Activated CD8-positive, alpha-beta memory T cell treated with anti-CD3 and anti-CD28 coated beads, Interleukin-2, amount 50 U/mL, for 4 hours (primary cell): ENCODE measurements at places on chromosomes 4 and X.
A peak's percentile ranks its signal among the peaks of the same experiment; 100 is the strongest.

DNA sequence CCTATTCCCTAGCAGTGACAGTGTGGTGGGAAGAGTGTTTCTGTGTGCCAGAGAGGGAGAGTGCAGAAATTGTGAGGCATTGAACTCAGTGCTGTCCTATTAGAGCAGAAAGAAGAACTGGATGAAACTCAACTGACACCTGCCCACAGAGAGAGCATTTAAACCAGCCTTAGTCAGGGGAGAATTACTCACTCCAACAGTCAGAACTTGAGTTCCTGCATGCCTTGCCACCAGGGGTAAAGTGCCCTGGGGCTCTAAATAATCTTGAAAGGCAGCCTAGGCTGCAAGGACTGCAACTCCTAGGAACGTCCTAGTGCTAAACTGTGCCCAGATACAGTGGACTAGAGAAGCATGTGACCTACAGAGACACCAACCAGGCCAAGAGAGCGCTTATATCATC lies 12.8 kb downstream of the CYSLTR1 start:
- no peak for DNase-seq

GRCh38 chrX:38347136-38347535 lies 5.3 kb upstream of the OTC start:
- no peak for DNase-seq

DNA sequence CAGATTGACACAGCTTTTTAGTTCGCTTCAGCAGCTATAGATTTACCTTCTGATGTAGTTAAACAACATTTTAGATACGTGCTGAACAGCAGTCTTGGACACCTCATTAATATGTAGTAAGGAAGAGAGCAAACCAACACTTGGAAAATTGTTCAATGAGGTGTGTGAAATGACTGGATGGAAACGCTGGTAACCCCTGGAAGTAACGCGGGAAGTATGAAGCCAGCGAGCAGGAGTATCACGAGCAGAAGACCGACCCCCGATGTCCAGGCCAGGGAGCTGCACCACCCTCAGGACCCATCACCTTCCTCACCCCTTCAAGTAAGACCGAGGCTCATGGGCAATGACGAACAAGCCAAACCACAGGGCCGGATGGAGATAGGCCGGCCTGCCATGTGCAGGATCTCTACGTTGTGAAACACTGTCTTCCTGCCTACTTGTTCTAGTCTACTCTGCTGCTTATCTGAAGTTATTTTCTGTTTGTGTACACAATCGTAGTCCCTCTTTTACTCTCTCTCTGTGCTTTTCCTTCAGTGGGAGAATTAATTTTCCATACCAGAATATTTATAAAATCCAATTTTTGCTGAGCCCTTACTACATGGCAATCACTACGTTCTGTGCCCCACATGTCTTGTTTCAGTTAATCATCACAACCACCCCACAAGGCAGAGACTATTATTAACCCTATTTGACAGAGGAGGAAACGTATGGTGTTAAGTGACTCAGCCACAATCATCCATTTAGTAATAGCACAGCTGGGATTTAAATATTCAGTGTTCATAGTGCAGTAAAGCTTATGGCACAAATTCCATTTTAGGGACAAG lies 221.7 kb downstream of the APBB2 start:
- DNase-seq, result no peak

DNA sequence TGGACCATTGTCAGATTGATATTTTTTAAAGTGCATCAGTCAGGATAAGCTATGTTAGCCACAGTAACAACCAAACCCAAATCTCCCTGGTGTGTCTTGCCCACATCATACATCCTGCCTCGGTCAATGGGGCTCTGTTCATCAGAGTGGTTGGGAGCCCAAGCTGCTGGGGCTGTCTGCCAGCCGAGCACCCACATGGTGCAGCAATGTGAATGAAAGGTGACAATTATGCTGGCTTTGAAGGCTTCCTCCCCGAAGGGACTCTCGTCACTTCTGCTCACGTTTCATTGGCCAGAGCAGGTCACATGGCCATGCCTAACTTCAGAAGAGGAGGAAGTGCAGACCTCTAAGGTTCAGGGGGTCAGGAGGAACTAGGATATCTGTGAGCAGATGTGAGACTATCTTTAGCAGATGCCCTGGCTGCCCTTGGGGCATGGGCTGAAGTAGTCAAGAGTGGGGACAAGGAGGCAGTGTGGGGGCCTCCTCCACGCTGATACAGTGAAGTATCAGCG lies 1.3 kb upstream of the JAKMIP1 start:
- no peak for DNase-seq

DNA sequence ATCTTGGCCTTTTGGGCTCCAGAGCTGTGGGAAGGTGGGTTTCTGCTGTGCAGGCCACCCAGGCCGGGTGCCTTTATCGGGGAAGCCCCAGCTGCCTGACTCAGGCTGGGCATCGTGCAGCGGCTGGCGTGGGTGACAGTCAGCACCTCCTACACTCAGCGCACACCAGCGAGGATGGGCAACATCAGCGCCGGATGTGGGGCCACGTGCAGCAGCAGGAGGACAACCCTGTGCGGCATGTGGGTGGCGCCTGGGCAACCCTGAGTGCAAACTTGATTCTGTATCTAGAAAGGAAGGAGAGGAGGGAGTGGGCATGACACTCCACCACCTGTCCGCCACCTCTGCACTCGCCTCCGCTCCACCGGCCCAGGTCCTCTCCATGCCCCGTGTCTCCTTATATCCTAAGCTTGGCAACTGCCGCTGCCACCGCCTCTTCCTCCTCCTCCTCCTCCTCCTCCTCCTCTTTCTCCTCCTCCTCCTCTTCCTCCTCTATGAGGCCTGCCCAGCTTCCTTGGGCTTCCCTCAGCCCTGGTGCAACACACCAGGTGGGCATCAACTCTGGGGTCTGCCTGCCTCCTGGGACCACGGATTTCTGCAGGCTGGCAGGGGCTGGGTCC lies 107.4 kb upstream of the AFAP1 start:
- peak; percentile 29 for DNase-seq

GRCh38 chrX:110795645-110796406 lies at the start of gene CHRDL1:
Gene CHRDL1 (minus strand): TSS chrX:110795817. CDS start chrX:110792181, 3,636 bp downstream.
- no peak for DNase-seq

GRCh38 chr4:26082565-26082964 lies 168.5 kb downstream of the SMIM20 start:
- no peak for DNase-seq

DNA sequence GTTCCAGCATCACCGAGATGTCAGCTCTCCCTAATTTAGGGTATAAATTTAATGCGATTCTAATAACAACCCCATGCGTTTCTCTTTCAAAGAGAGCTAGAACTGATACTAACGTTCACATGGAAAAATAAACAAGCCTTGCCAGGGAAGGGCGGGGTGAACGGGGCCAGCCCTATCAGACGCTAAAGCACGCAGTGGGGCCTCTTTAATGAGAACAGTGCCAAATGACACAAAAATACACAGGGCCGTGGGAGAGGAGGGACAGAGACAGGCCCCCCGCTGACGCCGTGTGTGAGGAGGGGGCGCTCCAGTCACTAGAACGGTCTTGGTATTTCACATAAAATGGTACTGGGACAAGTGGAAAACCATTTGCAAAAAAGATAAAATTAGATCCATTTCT lies 21.3 kb upstream of the ADRA2C start:
- DNase-seq, result no peak

DNA sequence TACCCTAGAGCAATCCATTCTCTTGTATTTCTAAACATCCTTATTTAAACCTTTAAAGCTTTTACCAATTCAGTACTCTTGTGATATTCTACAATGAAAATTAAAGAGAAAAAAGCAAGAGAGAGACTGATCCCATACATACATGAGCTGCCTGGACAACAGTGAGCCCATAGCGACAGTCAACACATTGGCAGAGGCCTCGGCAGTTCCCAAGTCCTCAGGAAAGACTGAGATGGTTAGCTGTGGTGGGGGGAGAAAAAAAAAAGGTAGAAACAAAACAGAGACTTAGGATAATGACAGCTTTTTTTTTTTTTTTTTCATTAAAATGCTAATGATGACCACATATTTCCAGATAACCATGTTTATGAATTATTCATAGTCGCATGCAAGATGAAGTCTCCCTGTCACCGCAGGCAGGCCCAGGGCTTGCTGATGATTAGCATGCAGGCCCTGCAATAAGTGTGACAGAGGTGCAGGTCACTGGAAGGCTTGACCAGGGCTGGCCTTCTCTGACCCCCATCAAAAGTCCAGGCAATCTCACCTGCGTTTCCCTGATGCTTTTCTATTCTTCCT lies 148.8 kb downstream of the APBB2 start:
- no peak for DNase-seq

- DNase-seq, result no peak
Measured at GRCh38 chr4:44563496-44563895, 87.9 kb downstream of the YIPF7 start.

DNA sequence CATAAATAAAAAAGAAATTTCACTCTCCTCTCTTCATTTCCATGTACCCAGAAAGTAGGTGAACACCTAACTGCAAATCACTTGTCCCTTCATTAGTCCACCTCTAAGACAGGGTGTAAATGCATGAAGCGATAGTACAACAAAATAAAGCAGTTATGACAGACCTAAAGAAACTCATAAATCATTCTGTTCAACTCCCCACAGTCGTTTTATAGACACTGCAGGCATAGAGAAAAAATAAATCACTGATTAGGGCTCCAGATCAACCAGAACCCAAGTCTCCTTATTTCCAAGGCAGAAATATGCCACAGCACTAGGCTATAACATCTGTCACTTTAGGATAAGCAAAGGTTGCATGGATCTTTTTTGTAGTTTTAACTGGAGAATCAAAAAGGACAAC lies 3.0 kb downstream of the RASGEF1B start:
- DNase-seq, result no peak

DNA sequence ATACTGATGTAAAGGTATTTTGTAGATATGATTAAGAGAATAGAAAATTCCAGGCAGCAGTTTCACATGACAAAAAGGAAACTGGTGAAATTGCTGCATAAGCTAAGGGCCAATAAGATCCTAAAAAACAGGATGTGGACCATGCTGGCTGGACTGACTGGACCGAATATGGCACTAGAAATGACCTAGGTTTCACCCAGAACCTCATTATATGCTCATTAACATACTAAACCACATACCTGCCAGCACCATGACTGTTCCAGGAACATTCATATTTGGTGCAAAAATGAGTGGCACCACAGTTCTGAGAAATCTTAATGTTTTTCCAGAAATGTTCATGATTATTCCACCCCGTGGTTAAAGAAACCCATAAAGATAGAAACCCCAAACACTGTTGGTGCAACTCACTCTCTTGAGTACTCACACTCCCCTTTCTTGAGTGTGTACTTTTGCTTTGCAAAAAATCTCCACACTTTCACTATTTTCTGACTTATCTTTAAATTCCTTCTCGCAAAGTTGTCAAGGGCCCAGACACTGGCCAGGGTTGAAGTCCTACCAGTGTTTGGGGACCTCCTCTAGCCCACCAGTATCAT lies 74.0 kb downstream of the FANCB start:
- no peak for DNase-seq

DNA sequence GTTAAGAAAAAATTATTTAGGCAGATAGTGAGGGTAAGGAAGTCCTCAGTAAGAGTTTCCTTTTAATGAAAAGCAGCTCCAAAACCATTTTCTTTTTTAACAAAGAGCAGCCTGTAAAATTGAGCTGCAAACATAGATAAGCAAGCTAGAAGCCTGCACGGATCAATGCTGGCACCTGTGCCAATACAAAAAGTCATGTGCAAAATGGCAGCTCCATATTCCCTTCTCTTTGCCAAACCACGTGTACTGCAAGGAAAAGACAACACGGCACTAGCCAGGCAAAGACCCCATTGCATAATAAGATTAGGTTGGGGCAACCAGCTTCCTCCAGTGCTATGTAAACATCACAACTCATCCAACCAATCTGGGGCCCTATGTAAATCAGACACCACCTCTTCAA lies 268.4 kb upstream of the INTU start:
- no peak for DNase-seq

GRCh38 chr4:91997045-91997444 lies 306.7 kb upstream of the GRID2 start:
- DNase-seq, result no peak

- no peak for DNase-seq
Measured at GRCh38 chr4:86558797-86559196, 35.3 kb upstream of the PTPN13 start.

DNA sequence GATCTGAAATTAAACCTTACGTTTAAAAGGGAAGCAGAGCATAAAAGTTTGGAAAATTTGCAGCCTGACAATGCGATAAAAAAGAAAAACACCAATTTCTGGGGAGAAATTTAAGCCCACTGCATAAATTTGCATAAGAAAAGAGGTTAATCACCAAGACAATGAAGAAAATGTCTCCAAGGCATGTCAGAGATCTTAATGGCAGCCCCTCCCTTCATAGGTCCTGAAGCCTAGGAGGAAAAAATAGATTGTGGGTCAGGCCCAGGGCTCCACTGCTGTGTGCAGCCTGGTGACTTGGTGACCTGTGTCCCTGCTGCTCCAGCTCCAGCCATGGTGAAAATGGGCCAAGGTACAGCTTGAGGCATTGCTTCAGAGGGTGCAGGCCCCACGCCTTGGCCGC lies 264.0 kb upstream of the CT83 start:
- DNase-seq, result no peak

- no peak for DNase-seq
Measured at GRCh38 chr4:57905965-57906364, 795.8 kb upstream of the IGFBP7 start.

DNA sequence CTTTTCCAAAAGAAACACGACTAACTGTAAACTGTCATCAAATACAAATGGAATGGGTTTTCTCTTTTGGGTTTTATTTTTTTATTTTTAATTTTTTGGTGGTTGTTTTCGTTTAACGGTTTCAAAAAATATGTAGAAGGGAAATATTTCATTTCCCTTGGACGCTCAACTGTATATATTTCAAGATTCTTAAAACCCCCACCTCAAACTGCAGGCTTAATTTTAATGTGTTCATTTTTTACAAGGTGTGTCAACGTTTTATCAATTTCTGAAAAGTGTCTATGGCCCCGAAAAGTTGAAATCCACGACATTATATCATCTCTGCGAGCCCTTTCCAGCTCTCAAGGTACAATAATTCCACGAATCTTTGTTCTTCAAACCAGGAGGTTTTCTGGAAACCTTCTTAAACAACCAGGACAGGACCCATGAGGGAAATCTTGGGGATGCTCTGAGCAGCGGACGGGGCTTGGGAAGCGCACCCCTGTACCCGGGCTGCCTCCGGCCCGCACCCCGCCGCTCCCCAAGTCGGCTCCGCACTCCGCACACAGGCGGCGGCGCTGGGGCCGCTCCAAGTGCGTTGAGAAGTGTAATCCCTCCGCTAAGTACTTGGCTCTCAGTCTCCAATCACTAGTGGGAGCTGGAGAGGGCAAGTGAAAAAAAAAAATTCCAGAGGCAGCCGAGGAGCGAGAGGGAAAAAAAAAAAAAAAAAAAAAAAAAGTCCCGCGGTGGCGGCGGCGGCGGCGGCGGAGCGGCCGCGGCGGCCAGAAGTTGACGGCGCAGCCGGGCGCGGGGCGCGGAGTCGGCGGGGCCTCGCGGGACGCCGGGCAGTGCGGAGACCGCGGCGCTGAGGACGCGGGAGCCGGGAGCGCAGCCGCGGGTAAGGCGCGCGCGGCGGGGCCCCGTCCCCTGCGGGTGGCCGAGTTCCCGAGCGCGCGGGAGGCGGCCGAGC lies at the start of gene BMPR1B:
TSS of gene BMPR1B (plus strand) at position 764 of the 949 bp plus-strand sequence. CDS start 346,470 bp downstream, outside the sequence.
- DNase-seq, result no peak

DNA sequence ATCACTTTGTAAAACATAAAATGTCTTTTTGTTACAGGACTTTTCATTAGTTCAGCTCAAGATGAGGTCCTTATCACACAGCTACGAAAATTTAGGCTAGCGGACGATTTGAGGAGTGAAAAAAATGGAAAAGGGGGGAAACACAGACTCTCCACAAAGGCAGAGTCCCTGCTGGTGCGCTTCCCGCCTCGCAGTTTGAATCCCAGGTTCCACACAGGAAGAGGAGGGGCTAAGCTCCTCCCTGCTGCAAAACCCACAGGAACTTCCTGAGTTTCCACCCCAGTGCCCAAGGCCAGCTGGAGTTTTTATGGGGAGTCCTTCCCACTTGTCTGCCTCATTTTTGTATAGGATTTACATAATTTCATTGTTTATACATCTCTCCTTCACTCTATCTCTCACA lies 11.2 kb downstream of the ADAM29 start:
- DNase-seq, result no peak
